ENCODE measurements at places on chromosomes 12 and 14. TPM values are rescaled to one million over a fixed set of nuclear protein-coding genes. Genes with fewer than 3 reads are reported as not detected.

Gene IFNG-AS1
- total RNA-seq = 0.29 TPM

Gene FAM181A
- not detected for total RNA-seq

DNA sequence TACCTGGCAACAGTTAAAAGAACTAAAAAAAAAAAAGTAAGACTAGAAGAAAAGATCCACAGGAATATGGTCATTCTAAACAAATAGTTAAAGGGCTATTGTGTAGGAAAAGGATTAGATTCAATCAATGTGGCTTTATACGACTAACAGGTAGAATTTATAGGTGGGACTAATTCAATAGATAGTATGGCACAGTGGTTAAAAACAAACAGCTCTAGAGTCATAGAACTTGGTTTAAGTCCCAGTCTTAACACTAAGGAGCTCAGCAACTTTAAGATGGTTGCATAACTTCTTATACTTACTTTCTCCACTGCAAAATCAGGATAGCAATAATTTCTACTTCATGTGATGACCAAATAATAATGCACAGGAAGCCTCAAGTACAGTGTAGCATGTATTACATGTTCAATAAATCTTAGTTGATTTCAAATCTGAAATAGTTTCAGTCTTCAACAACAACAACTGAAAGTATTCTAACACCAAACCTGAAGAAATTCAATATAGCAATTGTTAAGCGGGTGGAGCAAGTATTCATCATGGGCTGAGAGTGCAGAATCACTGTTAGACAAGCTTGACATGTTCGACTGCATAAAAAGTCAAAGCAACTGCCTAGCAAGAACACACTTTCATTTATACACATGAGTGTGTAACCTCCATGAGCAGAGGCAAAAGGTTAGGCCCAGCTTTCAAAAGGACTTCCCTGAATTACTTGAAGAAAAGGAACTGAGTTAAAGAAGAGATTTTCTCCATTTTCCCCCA lies 50.4 kb downstream of the ITPR2 start:
- DNase-seq = no peak

GRCh38 chr14:50619569-50620141 lies 48.5 kb downstream of the SAV1 start:
- no peak for DNase-seq

DNA sequence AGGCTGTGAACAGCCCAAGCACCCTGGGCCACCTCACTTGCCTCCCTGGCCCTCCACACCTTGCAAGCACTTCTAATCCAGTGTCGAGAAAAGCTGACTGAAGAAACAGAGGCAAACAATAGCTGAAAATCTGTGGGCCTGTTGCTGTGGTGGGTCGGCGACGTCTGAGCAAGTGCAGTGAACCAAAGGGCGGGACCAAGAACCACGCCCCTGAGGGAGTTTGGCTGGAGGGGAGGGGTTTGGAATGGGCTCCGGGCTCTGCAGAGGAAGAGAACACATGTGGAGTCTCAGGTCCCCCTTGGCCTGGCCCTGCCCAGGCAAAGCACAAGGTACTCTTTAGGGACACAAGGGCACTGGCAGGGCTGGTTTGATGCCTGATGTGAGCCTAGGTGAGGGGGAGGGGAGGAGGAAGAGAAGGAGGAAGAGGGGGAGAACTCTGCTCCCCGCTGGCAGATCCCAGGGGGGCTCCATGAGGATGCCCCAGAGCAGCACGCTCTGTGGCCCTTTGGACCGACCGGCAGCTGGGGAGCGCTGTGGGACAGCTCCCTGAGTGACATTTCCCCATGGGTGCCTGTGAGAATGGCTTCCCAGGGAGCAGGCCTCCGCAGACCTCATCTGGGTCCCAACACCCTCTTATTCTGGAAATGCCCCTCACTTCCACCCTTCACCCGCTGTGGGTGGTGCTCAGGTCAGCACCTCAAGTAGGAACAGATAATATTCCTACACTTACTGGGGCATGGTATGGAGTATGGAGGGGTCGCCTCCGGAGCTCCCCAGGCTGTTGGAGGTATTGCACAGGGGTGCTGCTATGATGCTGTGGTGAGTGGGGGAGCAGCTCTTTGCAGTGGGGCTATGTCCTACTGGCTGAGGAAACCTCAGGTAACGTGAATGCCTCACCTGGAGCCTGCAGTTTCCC lies 85.5 kb downstream of the CPSF2 start:
- no peak for DNase-seq
